Germinal center (tissue), 1 donor: ENCODE measurements at places on chromosomes 4 and X.
A peak's percentile ranks its signal among the peaks of the same experiment; 100 is the strongest.

- no peak for DNase-seq
Measured at GRCh38 chrX:9880237-9880636, 86.9 kb upstream of the CLDN34 start.

GRCh38 chrX:100995469-100995868, 26.0 kb downstream of the ARL13A start:
- DNase-seq: no peak

GRCh38 chr4:15035159-15035558, 32.9 kb downstream of the CPEB2 start:
- no peak for DNase-seq

DNA sequence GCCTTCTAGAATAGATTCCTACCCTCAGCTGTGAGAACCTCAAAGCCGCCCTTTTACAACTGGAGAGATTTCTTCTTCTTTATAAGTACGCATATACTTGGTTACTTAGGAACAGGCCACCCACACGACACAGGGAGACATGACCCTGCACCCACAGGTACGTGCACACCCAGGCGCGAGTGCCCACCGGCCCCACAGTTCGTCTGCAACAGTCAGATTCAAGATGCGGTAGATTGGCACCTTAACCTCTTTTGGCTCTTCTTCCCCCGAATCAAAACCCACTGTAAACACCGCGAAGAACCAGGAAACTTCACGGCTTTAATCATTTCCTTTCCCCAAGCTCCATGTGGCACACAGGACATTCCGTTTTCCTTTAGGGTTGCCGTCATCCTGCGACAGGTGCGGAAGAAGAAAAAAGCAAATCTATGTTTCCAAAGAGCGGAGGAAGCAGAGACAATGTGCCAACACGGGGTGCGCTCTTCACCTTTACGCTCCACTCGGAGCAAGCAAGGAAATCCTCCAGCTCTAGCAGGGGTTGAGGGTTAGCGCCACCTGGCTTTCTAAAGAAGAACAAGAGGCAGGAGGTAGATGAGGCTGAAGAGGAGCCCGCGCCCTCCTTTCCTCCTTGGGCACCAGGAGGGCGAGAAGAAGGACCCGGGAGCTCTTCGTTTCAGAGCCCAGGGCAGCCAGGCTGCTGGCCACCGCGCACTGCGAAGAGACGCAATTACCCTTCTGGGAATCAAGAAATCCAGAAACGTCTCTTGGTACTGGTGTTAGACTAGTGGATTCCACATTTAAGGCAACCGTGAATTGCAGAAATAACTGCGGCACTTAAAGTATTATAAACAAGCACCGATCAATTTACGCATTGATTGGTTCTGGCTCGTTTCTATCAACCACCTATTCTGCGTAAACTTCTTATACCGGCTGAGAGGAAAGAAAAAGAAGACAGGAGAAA, 35.7 kb downstream of the HAND2 start:
- DNase-seq: peak; percentile 78

GRCh38 chr4:145887241-145887991, 51.2 kb downstream of the ZNF827 start:
- no peak for DNase-seq

DNA sequence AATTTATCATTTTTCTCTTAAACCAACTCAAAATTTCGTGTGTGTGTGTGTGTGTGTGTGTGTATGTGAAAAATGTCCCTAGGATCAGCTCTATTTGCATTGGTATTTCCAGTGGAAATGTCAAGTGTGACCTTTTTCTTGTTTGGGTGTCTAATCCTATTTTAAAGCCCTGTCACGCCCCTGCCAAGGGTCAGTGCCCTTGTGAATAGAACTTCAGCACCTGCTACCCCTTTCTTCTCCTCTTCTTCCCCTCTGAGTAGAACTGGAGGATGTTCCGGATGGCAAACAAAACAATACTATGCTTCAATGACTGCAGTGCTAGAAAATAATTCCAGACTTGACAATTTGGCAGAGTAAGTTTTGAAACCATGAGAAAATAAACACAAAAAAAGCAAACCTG, 67.3 kb downstream of the SPRY1 start:
- DNase-seq: no peak

DNA sequence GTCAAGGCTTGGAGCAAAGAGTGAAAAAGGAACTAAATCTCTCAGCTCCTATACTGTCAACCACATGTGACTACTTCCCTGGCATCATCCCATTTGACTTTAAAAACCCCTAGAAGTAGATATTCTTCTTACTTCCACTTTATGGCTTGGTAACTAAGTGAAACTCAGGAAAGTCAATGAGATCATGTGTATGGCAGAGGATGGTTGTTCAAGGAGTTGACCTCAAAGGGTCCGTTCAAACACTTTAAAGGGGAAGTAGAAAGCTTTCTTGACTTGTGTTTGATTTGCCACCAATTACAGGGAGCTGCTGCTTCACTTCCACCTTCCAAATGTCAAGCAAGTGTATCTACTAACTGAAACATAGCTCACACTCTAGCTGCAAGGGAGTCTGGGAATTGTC, 187.2 kb downstream of the RAB28 start:
- DNase-seq: no peak

- peak; percentile 38 for DNase-seq
Measured at GRCh38 chr4:171629182-171629581, 184.0 kb upstream of the GALNTL6 start.

- no peak for DNase-seq
Measured at GRCh38 chrX:152154050-152154449, 15.7 kb upstream of the MAGEA10 start.

DNA sequence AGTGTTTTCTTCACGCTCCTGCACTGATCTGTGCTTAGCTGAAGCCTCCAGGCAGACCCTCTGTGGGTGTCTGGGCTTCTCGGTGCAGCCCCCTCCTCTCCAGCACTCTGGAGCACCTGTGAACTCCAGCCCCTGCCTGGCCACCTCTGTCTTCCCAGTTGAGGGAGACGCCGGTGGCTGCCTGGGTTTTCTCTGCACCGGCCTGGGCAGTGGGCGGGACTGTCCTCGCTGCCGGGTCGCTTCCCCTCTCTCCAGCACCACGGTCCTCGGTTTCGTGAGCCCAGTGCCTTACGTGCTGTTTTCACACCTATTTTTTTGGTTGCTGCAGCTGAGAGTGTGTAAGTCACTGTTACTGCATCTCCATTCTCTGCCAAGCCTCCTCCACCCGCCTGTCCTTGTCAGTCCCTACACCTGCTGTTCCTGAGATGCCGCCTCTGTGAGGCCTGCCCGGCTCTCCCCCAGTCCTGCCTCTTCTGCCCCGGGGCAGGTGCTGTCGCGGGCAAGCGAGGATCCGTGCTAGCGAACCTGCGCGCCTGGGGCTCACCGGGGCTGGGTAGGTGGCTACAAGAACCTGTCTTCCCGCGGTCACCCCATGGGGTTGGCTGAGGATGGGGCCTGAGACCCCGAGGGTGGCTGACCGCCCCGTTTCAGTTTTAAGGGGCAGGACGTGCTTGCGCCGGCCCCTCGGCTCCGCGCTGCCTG, 2.4 kb upstream of the FGFRL1 start:
- no peak for DNase-seq

DNA sequence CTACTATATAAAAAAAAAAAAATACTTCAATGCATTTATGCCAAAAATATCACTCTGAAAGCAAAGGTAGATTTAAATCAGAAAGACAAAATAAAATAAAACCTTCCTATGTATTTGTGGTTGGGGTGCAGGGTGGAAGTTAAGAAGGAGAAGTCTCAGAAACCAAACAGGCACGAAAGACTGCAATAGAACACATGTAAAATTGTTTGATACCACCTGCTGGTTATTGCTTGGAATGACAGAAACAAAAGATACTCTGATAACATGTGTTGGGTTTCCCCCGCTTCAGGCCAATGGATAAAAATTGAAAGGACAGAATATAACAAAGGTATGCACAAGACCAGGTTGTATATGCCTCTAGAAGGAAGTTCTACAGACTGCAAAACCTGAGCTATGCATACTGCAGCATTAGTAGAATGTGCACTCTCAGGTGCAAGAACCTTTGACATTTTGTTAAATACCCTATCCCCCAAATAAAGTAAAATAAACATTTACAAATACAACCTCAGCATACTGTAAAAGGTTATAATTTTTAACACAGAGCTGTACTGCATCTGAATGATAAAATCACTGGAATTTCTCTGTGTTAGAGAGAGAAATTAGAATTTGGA, 118.8 kb downstream of the GABRA2 start:
- no peak for DNase-seq

DNA sequence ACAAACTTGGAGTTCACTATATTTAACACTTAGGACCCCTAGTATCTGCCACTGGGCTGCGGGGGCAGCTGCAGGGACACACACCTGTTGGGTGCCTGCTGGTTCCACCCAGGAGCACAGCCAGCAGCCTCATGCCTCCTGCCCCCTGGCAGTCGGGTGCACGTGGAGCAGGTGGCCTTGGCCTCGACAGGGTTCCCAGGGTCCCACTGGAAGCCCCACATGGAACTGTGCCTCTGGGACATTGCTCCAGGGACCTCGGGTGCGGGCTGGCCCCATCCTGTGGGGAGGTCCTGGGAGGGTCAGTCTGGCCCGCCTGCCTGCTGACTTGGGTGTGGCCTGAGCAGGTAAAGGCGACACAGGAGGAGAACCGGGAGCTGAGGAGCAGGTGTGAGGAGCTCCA, 18.0 kb downstream of the TACC3 start:
- no peak for DNase-seq

DNA sequence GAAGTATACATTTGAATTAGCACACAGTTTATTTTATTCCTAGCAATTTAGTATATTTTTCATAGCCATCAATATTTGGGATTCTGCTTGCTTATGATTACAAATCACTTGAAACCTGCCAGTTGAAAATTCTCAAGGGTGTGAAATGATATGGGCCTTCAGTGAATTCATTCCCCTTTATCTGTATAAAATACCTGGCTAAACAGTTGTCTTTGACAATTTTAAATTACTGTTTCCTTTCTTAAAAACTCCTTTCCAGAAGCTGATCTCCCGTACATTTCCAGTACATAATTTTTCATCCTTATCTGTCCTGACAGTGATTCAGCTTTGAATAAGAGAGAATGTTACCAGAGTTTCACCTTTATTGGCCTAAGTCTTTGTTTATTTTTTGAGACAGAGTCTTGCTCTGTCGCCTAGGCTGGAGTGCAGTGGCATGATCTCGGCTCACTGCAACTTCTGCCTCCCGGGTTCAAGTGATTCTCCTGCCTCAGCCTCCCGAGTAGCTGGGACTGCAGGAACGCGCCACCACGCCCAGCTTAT, 13.9 kb downstream of the ATP7A start:
- no peak for DNase-seq

DNA sequence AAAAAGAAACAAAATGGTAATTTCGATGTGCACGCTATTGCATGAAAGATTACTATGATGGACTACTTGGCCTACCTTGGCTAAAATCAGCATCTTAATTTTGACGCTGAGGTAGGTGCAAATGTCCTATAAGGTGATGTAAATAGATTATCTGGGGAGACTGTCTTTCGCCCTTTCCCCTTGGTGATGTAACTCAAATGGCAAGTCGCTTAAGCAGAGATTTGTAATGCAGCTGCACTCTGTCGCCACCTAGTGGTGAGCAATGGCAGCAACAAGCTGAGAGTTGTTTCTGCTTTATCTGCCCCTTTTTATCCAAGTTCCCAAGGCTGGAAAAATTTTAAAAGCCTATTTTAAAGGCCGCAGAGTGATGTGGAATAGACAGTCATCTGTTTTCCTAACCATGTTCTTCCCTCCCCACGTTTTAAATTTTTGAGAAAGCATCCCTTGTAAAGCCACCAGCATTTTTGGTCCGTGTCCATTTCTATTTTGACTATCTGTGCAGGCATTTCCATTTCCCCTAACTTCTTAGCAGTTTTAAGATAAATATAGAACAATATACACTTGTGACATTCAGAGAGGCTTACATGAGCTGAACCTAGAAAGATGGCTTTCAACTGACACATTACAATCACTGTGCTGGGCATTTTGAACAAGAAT, 62.4 kb upstream of the PDLIM3 start:
- DNase-seq: peak; percentile 67

DNA sequence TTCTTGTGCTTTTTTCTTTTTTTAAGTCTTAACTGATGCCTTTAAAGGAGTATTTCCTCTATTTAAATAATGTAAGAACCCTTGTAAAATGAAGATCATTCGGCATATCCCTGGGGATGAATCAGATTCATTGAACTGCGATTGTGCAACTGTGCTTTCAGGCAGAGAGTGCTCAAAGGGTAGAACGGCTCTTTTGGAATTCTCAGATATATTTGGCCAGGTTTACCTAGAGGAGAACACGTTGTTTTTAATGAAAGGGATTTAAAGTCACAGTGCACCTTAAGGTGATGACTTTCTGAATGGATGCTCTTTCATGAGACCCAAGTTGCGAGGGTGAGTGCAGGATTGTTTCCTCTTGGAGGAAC, 51.6 kb upstream of the ELOVL6 start:
- no peak for DNase-seq

DNA sequence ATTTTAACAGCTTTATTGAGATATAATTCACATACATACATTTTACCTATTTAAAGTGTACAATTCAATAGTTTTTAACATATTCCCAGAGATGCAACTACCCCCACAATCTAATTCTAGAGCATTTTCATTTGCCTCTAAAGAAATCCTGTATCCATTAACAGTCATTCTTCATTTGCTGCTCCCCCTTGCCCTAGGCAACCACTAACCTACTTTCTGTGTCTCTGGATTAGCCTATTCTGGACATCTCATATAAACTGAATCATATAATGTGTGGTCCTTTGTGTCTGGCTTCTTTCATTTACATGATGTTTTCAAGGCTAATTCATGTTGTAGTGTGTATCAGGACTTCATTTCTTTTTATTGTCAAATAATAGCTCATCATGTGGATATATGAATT, 105.1 kb upstream of the GRPR start:
- no peak for DNase-seq

DNA sequence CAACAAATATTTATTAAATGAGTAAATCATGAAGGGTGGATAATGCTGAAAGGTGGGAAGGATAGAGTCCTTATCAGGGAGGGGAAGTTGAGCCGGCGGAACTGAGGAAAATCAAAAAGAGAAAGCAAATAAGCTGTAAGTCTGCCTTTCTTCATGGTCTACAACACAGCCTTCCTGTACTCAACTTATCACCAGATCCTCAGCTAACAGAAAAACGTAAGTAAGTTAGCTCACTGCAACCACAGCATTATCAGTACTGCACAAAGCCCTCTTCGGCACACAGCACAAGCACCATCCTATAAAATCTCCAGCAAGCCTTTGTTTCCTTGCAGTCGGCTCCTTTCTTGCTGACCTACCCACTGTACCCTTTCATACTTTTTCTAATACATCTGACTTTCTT, 70.3 kb downstream of the CRMP1 start:
- DNase-seq: no peak

- DNase-seq: no peak
Measured at GRCh38 chr4:88189881-88190585, 31.6 kb upstream of the ABCG2 start.

DNA sequence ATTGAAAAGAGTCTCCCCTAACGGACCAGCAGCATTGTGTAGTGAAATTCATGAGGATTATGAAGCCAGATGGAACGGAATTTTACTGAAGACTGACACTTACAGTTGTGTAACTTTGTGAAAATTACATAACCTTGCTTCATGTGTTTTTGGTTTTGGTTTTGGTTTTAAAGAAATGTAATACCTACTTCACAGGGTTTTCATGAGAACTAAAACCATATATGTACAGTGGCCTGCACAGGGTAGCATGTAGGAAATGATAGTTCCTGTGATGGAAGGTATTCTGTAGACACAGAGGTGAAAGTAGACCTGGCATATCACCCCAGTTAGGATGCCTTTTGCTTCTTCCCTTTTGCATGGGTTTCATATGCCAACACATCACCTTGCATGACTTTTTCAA, 247.0 kb downstream of the BANK1 start:
- no peak for DNase-seq
